A549 treated with AZD2906 at 1 μM for 4 hours (cell line): ENCODE measurements at places on chromosomes 3 and 15. TPM values are rescaled to one million over a fixed set of nuclear protein-coding genes. Genes with fewer than 3 reads are reported as not detected.

The RCN2 gene
- 56.8 to 69.1 TPM (median 64.1 TPM) in 5 replicates for total RNA-seq

The MTFMT gene
- total RNA-seq = 23.9 to 27.5 TPM (median 24.8 TPM) in 5 replicates

The CD200 gene
- total RNA-seq = not detected in 5 replicates

The SPATA12 gene
- total RNA-seq = 0.29 to 0.55 TPM (median 0.39 TPM) in 5 replicates

The GPR87 gene
- total RNA-seq = 1.8 to 2.5 TPM (median 2.3 TPM) in 5 replicates

The ZBTB20 gene
- 1.1 to 1.5 TPM (median 1.3 TPM) in 5 replicates for total RNA-seq
